ENCODE measurements at places on chromosomes 2 and 18.

- DNase-seq = peak; percentile 37
Observed at GRCh38 chr18:9914334-9914583, 443 bp downstream of the VAPA start.

- DNase-seq = no peak
Observed at GRCh38 chr18:72104851-72105250, 439.3 kb downstream of the CBLN2 start.

DNA sequence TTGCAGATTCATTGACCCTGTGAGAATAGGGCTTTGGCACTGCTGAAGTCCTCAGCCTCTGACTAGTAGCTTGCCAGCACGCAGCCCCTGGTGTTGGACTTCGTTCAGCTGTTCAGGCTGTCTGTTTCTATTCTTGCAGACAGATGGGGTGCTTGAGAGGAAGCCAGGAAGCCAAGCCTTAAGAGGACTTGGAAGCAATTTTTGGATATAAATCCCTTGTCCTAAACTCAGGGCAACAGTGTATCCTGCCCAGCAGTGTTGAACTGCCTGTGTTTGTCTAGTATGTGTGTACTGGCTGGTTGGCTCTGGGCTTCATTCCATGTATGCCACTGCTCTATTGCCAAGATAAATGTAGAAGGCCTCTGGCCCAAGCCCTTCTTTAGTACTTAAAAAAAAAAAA lies 108.6 kb downstream of the COMMD1 start:
- peak; percentile 43 for DNase-seq

DNA sequence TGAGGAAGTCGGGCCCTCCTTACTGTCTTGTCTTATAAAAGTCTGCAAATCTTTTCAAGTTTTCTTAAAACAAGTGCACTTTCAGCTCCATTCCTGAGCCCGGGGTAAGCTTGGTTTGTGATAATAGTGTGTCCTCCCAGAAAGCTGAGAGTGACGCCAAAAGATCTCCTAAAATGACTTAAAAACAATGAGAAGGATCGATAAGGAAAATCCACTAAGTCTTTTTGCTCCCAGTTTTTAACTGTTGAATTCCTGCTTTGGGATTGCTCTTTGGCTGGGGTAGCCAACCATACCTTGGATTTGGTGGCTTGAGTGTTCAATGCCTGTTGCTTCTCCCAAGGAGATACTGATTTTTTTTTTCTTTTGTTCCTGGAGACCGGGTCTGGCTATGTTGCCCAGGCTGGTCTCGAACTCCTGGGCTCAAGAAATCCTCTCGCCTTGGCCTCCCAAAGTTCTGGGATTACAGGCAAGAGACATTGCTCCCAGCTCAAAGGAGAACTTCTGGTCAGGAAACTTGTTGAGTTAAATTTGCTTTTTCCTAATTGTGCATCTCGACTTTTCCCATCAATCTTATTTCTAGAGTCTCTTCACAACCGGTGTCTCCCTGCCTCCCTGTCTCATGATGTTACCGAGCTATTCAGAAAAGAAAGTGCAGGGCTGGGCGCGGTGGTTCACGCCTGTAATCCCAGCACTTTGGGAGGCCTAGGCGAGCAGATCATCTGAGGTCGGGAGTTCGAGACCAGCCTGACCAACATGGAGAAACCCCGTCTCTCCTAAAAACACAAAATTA lies 3.0 kb downstream of the TGIF1 start:
- DNase-seq = peak; percentile 37

DNA sequence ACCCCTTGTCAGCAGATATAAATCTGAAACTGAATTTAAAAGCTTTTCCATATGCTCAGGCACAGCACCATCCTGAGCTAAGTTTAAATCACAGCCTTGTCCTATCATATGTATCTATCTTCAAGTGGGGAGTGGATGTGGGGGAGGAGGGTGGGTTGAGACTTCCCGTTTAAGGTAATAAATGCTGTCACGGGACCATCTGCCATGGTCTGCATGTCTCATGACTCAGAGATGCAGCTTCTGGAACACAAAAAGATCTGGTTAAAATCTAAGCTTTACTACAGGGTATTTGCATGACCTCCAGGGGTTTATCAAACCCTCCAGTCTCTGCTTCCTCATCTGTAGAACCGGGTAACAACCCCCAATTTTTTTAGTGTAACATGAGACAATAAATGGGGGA lies 377.7 kb upstream of the ST6GAL2 start:
- DNase-seq = peak; percentile 46

DNA sequence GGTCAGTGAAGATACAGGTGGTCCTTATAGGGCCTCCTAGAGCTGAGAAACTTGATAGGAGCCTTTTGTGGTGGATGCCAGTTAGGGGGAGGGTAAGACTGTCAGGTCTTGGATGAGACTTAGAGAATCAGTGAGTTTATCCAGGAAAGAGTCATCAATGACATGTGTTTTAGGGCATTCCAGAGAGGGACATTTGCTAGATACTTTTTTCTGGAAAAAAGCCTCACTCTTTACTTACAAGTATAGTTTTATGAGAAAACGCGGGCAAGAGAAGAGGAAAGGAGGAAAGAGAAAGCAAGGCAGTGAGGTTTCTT lies 24.5 kb upstream of the MSGN1 start:
- DNase-seq = no peak

GRCh38 chr2:27931361-27931950 lies 40.9 kb downstream of the BABAM2 start:
- DNase-seq = no peak

Measured in fibroblast of skin of right biceps (primary cell).